ENCODE measurements at places on chromosomes 3 and 15.

DNA sequence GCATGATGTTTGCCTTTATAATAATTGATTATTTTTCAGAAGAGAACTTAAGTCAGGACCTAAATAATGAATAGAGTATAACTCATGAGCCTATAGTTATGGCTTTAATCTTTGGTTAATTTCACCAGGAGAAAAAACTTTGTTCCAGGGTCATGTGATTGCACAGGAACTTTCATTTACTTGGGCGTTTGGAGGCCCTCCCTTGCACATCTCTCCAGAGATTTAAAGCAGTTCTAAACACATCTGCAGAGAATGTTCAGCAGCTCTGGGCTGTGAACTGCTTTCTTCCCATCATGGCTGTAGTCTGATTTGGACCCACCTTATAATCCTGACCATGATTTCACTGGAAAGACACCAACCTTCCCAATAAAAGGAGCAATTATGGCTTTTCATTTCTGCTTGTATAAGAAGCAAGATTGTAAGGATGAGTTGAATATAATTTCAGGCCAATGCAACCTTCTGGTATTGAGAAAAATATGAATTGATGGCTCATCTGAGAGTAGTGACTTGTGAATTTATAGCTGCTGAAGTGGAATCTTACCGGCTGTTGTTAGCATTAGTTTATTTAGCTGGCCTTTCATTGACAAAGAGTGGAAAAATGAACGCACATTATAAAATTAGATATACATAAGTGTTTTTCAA lies 80.9 kb upstream of the PRTG start:
- no peak for DNase-seq

DNA sequence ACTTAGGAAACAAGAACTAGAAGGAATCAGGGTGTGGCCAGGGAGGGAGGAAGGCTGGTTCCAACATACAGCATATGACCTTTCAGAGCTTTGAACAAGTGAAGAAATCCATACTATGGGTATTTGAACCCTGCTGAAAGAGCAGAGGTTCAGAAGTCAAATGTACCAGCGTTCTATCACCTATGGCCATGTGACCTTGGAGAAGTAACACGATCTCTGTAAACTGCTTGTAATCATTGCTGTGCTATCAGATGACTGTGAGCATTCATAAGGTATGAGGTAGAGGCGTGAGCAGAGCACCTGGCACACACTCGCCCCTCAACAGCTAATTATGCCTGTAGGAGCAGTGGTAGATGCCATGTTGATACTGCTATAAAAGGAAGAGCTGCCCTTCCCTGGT lies 55.2 kb downstream of the KLHL6 start:
- DNase-seq = no peak

DNA sequence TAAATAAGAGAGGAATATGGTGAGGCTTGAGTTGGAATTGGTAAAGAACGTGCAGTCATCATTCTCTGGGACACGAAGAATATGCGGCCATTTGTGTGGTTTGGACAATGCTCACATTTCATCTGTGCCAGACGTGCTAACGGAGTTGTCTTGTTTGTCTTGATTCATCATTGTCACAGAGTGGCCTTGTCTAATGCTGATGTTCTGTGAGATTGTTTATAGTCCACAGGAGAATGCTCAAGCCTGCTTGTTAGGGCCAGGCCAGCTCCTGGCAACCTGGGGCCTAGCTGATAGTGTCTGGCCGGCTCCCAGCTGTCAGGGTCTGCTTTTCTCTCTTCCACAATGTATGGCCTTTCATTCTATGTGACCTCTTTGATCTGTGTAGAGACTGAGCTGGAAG lies 384.7 kb downstream of the EDEM1 start:
- DNase-seq = no peak

DNA sequence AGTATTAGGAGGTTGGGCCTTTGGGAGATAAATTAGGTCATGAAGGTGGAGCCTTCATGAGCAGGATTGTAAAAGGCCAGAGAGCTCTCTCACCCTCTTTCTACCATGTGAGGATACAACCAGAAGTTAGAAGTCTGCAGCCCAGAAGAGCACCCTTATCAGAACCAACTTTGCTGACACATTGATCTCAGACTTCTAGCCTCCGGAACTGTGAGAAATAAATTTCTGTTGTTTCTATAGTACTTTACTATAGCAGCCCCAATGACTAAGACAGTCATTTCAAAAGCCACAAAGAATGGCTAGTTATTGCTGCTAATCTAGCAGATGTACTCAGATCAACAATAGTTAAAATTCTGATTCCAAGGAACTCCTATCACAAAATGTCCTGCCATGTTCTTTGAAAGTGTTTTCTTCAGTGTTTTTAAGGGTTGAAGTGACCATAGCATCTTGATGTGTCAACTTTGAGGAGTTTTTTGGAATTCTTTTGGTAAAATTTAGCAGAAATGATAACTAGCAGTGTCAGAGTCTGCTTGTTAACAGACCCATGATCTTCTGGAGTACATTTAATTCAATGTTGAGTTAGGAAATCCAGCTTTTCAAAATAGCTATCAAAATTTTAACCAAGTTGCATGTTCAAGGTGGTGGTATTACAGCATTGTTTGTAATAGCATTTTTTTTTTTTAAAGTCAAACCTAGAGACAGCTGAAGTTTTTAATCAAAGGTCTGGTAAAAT lies 10.3 kb downstream of the DZIP3 start:
- no peak for DNase-seq

DNA sequence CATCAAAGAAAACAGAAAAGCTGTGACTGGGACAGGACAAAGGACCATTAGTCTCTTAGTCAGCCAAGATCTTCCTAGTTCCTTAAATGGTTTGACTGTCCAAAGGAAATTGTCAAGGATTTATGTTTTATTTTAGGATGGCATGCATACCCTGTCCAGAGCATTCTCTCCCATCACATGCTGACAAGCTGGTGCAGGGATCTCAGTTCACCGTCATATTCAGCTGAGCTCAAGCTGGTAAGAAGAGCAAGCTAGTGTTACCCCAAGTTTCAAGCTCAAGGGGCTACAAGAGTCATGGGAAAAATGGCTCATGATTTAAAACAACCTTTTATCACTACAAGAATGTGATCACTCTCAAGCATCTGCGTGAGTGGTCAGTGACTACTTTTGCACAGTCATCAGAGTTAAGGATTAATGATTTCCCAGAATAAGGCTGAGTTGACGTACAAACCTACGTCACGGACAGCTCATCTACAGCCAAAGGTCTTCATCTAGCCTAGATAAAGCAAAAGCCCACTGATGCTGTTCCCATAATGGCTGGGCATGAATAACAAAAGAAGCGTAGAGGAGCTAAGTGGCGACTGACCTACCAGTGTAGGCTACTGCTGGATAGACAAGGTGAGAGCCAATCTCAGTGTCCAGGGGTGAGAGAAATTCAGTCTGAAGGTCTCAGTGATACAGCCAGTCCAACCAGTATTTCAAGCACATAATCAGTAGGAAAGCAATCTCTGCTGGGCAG lies 157.5 kb downstream of the GABRB3 start:
- DNase-seq = no peak

DNA sequence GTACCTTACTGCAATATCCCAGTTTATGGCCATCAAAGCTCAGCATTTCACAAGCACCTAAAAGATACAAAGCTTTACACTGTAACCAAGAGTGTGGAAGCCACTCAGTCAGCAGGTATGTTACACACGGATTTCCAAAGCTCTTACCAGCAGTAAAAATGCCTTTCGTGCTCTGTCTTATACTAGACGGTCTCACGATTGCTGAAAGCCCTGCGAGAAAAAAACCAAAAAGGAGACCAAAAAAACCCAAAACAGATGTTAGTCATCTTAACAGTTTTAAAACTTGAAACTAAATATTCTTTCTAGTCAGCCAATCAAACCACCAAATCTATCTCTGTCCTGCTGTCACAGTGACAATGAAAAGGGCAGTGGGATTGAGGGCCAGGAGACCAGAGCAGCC lies 39.0 kb downstream of the TAMM41 start:
- no peak for DNase-seq

GRCh38 chr3:127320529-127321121 lies 32.8 kb upstream of the PRR20G start:
- no peak for DNase-seq

DNA sequence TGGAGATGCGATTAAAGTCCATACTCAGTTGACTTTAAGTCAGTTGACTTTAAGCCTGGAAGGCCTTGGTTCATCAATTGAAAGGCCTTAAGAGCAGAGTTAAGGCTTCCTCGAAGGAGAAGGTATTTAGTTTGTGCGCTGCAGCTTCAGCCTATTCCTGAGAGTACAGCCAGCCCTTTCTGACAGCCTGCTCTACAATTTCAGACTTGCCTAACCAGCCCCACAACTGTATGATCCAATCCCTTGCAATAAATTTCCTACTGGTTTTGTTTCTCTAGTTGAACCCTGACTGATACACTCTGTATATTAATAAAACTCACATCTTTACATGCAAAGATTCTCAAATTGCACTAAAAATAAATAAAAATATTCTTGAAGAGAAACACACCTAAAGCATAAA lies 66.1 kb upstream of the RORA start:
- DNase-seq = no peak

DNA sequence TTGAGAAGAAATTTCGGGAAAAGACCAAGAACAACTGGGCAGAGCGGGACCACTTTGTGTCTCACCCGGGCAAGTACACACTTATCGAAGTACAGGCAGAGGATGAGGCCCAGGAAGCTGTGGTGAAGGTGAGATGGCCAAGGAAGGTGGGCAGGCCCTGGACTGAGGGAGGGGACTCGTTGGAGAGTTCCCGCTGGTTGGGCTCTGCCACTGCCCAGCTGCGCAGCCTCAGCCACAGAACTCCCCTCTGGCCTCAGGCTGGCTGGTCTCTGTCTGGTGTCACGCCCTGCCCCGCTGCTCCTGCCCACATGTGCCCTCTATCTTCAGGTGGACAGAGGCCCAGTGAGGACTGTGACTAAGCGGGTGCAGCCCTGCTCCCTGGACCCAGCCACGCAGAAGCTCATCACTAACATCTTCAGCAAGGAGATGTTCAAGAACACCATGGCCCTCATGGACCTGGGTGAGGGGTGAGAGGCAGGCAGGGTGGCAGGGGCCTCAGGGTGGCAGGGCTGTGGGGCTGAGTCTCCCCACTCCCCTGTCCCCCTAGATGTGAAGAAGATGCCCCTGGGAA lies 2.4 kb downstream of the PARP3 start:
- DNase-seq = no peak

GRCh38 chr3:44416031-44417030 lies 61.1 kb downstream of the ZNF445 start:
- no peak for DNase-seq

DNA sequence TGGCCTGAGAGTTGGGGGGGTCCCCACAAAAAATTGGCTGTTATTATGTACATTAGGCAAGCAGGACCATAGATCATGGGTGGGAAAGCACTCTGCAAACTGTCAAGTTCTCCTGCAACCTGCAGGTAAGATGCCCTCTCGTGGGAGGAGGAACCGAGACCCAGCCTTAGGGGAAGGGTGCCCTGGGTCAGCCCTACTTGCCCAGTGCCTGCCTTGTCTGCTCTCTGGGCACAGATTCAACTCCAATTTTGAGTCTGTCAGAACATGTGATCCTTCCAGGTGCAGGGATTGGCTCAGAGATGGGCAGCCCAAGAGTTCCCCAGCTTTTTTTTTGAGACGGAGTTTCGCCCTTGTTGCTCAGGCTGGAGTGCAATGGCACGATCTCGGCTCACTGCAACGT lies 99.2 kb downstream of the PLXNA1 start:
- no peak for DNase-seq

- DNase-seq = no peak
Measured at GRCh38 chr3:13046569-13047274, 26.5 kb downstream of the IQSEC1 start.

DNA sequence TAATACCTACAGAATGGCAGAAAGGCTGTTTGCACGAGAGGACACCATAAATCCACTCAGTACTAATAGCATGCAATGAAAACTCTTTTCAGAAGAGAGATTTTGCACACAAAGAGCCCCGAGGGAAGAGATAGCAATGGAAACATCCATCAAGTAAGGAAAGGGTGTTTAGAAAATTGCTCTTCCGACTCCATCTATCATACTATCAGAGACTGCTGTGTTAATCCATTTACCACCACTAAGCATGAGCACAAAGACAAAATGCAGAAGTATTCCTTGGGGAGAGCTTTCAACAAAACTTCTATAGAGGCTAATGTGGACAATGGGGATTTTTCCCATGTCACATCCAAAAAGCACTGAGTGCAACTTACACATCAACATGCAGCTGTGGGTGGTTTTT lies 72.1 kb upstream of the PLAAT1 start:
- no peak for DNase-seq

GRCh38 chr15:68774521-68775235 lies 46.0 kb downstream of the ANP32A start:
- no peak for DNase-seq

DNA sequence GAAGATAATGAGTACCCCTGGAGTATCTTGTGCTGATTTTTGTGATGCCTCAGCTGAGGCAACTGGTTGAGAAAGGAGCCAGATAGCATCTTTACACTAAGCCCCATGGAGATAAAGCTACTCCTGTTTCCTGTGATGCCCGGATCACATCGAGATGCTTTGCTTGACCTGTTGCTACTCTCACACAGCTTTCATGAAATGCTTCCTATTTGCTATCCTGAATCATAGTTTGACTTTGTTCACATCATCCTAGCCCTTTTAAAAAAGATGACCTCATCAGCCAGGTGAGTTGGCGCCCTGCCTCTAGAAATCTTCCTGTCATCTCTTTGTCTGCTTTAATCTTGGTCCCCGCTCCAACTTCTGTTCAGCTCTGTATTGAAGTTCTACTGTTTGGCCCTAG lies 409.6 kb upstream of the TBL1XR1 start:
- DNase-seq = no peak

- DNase-seq = no peak
Measured at GRCh38 chr3:156350781-156351180, 204.1 kb downstream of the SSR3 start.

DNA sequence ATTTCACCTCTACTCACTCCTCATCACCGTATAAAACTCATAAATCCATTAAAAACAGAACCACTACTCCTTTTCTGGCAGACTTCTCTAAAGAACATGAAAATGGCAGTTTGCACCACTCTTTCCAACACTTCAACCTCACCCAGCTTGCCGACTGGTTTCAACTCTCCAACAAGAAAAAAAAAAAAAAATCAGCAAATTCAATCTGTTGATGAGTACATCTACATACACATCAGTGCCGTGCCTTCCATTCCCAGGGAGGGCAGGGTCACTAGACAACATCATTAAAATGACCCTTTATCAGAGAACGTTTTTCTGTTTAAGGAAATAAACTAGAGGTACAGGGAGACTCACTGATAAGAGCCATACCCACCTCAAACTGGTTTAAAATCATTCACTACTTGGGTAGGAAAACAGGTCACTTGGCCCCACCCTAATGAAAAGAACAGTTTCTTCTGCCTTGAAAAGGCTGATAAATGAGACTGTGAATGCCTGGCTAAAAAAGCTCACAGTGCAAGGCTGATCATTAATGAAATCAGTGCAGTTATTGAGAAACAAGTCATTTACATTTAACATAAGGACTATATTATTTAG lies 6.0 kb downstream of the ANXA2 start:
- no peak for DNase-seq

Data from hepatic stellate cell (primary cell).